T-helper 1 cell treated with Interleukin-12 subunit alpha and Interleukin-12 subunit beta and Interleukin-4 antibody, amounts not matched to agents 30 ng/mL and 1 ng/mL, for 36 hours (primary cell): ENCODE measurements at places on chromosomes 13 and 19. TPM values are rescaled to one million over a fixed set of nuclear protein-coding genes. Genes with fewer than 3 reads are reported as not detected.

The DCAF15 gene
- total RNA-seq, result 69.3 and 76.4 TPM in 2 replicates

The ZNF709 gene
- total RNA-seq, result 1.6 and 1.9 TPM in 2 replicates

The GFY gene
- total RNA-seq, result not detected in 2 replicates

The SHC2 gene
- not detected in 2 replicates for total RNA-seq

The SMIM44 gene
- not detected in 2 replicates for total RNA-seq

The HSPB6 gene
- not detected in 2 replicates for total RNA-seq

The NCR1 gene
- total RNA-seq, result not detected in 2 replicates

The SPRED3 gene
- 2.0 and 2.1 TPM in 2 replicates for total RNA-seq

The SIX5 gene
- total RNA-seq, result 1.6 and 2.4 TPM in 2 replicates

The ZIC5 gene
- total RNA-seq, result not detected in 2 replicates
